Central memory CD8-positive, alpha-beta T cell (primary cell): ENCODE measurements at places on chromosomes 6 and 20.

DNA sequence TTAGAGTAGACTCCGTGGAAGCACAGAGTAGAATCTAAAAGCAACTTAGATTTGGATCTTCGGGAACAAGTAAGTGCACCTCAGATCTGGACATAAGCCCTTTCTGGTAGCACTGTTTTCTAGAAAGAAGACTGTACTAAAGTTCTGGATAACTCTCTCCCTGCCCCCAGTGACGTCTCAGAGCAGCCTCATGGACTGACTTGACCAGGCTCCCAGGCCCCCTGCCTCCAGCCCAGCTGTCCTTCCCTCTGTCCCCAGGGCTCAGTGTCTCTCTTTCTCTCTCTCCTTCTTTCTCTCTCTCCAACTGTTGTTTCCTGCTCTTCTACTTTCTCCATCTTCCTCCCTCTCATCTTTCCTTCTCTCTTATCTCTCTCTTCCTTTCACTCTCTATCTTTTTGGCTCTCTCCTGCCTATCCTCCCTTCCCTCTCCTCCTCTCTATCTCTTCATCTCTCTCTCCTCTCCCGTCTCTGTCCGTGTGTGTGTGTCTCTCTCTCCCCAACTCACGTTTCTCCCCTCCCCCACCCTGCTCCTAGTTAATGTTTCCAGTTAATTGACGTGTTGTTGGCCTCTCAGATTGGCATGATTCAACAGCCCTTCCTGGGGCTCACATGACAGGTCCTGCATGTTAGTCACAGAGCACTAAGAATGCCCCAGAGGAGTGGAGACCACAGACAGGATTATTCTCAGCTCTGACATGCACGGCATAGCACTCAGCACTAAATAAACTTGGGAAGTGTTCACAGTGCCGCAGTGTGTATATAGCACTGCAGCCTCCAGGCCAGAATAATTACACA, 180.4 kb upstream of the FOXQ1 start:
- DNase-seq, result no peak

GRCh38 chr6:29647927-29648642, 8.8 kb upstream of the MOG start:
- DNase-seq, result no peak

DNA sequence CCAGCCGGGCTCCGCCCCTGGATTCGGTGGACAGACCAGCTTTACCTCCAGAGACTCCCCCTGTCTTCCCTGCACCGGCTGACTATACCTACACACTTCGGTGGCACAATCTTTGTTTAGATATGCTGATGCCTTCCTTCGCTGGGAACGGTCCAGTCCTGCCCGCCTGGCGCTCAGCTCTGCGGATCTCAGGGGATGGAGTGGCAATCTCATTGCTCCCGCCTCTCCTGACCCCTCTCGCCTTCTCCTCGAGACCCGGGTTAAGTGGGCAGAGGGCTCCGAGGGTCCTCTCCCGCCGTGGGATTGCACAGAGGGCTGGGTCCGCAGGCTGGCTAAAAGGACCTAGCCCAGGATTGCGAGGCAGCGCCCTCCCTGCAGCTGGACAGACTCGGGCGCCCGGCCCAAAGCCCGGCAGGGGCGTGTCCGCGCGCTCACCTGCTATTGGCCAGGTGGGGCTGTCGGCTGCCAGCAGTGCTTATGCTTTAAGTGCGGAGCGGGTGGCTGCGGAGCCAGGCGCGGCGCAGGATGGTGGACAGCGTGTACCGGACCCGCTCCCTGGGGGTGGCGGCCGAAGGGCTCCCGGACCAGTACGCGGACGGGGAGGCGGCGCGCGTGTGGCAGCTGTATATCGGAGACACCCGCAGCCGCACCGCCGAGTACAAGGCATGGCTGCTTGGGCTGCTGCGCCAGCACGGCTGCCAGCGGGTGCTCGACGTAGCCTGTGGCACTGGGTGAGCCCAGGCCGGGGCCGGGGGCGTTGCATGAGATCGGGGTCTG, at the start of gene GNMT:
GNMT (plus strand) TSS at position 512 of the 777 bp plus-strand sequence; CDS start at position 526, 14 bp downstream.
- no peak for DNase-seq

- no peak for DNase-seq
Measured at GRCh38 chr6:164034602-164035140, 620.2 kb downstream of the QKI start.

DNA sequence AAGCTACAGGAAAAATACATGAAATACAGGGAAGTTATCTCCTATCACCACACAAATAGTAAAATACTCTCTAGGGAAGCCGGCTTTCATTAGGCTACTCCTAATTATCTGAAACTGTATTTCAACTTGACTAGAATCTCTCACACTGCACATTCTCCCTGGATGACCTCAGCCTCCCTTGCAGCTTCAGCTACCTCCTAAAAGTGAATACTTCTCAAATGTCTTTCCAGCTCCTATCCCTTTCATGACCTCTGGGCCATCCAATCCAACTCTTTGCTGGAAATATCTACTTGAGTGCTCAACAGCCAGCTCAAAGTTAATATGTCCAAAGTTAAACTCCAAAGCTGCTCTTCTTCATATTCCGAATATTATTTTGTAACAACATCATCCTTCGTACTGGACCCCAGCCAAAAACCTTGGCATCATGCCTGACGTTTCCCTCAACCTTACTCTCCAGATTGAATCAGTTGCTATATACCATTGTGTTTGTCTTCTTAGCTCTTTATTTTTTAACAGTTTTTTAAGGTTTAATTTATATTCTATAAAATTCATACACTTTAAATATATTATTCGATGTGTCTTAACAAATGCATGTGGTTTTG, 29.4 kb upstream of the KIF6 start:
- DNase-seq, result no peak

GRCh38 chr20:20734475-20734948, 22.1 kb upstream of the RALGAPA2 start:
- no peak for DNase-seq

GRCh38 chr20:29300579-29301551, 1956.6 kb upstream of the DEFB115 start:
- DNase-seq, result no peak

DNA sequence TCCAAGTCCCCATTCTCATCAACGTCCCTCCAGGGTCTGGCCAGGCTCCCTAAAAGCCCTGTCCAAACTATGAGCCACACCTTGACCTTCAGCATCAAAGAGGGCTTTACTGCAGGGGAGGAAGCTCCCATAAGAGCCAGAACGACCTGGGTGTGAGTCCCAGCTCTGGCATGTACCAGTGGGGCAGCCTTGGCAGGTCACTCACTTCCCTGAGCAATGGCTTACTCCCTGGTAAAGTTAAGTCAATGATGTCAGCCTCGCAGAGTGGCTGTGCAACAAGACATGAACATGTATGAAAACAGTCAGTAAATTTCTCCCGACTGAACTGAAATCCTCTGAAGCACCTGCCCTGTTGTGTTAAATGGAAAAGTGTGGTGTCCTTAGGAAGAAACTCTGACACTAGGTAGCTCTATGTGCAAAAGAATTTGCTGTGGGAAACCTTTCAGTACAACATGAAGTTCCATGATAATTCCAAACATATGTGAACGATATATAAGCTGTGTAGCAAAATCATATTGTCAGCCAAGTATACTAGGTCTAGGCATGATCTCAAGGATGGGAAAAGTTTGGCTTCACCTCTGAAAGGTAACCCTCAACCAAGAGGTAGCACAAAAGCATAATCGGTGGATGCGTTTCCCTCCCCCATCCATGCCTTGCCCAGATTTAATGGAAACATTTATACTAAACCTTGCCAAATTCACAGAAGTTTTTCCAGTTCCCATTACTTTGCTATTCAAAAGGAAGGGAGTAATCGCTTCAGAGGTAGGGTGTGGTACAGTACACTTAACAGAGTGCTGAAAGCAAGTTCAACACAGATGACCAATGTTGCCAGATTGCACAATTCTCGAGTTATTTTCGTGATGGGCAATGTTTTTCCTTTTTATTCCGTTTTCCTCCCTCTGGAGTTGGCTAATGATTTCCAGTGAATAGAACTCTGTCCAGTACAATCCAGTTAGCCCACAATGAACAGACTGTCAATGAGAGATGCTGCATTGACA, 49.0 kb upstream of the RANBP9 start:
- DNase-seq, result no peak

DNA sequence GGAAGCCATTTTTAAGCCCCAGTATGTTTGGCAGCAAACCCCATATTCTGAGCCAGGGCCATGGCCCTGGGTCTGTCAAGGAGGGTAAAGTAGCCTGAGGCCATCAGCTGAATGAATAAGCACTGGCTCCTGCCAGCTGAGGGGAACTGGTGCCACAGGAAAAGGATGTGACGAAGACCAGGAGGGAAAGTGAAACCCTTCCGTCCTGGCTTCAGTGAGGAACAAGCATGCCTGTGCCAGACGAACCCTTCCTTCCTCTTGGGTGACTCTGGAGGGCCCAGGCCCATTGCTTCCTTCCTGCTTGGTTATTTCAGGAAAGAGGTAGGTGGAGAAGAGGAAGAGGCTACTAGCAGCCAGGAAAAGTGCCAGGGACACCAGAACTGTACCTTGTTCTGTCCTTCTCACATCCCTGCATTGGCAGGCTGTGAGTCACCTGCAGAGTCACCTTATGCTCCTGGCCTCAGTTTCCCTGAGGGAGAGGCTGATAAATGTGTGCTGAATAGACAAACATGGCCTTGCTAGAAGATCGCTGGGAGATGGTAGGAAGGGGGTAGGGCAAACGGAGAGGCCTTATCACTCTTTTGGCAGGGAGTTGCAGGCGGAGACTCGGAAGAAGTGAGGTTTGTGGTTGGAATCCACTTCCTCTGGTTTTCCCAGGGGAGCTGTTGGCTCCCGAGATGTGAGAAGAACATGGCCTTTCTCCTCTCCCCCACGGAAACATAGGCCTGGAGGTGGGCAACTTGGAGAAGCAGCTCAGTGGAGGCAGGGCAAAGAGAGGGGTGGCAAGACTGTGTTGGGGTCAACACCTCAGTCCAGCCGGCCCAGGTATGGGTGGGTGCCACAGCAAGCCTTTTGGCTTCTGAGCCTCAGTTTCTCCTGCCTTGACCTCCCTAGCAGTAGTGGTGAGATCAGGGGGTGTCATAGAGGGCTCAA, 37.4 kb downstream of the COX4I2 start:
- peak; percentile 27 for DNase-seq

DNA sequence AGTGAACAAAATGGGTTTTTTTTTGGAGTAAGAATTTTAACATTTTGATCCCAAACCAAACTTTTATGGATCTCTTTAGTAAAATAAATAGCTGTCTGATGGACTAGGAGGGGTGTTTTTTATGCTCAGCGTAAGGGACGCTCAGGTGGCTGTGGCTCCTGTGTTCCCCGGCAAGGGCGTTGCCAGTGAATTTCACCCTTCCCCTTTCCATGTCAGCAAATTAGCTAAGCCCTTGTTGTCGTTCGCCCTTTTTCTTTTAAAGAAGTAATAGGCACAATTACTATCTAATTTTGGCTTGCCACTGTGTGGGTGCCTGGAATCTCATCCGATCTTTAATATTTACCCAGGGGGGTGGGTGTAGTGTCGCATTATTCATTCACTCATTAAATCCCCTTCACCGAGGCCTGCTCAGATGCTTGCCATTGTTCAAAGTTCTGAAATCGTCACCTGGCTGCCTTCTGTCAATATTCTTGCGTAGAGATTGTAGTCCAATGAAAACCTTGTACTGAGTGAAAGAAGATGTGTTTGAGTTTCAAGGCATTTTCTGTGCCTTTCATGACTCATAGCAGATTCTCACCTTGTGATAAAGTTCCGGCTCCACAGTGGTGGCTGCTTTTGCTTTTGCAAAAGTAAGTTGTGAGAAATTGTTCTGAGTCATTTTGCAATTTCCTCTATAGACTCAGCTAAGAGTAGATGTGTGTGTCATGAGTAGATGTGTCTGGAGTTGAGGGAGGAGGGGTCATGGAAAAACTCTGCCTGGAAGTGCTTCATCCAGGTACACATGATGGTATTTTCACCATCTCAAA, 40.0 kb upstream of the CLDN20 start:
- DNase-seq, result no peak

- DNase-seq, result no peak
Measured at GRCh38 chr20:64157878-64158277, 6.4 kb upstream of the MYT1 start.

- no peak for DNase-seq
Measured at GRCh38 chr6:30554962-30555815, 1.1 kb downstream of the GNL1 start.
